ENCODE measurements at places on chromosomes 5 and 9.

- DNase-seq: no peak
Observed at GRCh38 chr9:36092509-36093215, 43.9 kb upstream of the GLIPR2 start.

- DNase-seq: no peak
Observed at GRCh38 chr5:172881691-172882370, 47.8 kb downstream of the ERGIC1 start.

GRCh38 chr5:101687349-101687985 is 608.6 kb downstream of the SLCO4C1 start:
- DNase-seq: no peak

DNA sequence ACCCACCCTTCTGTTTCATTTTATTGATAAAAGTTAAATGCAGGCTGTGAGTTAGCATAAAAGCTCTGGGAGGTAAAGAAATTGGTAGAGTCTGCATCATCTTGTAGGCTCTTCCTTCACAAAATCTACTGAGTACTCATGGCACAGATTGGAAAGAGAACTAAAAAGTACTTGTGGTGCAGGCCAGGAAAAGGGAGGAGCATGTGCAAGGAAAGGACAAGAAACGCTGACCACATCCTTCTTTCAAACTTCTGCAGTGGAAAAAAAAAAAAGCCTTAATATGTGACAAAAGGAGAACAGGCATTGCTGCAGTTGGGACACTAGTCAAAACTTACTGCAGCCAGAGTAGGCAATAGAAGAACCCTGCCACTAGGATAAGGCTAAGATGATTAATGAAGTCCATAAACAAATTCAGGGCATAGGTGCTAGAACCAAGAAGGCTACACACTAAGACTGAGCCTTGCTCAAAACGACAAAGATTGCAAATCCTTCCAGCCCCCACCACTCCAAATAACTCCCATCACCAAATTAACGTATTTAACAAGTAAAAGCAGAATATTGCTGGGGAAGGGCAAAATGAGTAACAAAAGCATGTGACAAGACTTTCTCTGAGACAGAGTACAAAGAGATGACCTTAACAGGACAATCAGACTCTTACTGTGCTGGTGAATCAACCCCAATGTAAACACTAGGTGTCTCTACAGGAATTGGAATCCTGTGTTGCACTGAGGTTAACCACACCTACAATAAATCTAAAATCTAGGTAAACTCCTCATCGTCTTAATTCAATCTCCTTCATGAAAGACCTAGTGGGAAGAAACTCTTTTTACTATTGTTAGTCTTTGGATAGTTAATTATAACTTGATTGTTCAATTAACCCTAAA is 1024.8 kb downstream of the TLE1 start:
- no peak for DNase-seq

GRCh38 chr5:117131048-117131679 is 556.5 kb upstream of the SEMA6A start:
- DNase-seq: no peak

GRCh38 chr9:77152289-77152688 is 25.0 kb upstream of the VPS13A start:
- DNase-seq: no peak

- no peak for DNase-seq
Observed at GRCh38 chr9:21777701-21778100, 24.7 kb upstream of the MTAP start.

- no peak for DNase-seq
Observed at GRCh38 chr9:89425024-89425805, 72.7 kb downstream of the SEMA4D start.

GRCh38 chr5:168270476-168270875 is 21.0 kb upstream of the WWC1 start:
- no peak for DNase-seq

DNA sequence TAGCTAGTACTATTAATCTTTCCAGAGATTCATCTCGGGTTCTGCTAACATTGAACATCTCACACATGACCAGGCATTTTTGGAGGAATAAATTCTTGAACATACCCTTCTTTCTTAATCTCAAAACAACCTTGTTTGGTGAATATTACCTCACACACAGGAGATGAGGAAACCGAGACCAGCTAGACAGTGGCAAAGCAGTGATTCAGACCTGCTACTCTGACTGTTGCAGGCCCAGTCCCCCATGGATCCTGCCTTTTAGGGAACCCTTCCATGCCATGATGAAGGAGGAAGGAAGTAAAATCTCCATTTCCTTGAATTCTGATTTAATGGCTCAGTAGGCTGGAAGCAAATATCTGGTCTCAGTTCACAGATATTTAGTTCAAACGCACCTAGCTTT is 2.6 kb downstream of the PCSK5 start:
- DNase-seq: no peak

- DNase-seq: no peak
Observed at GRCh38 chr5:78824831-78825281, 160.3 kb downstream of the ARSB start.

- DNase-seq: no peak
Observed at GRCh38 chr9:136367296-136368145, 4.0 kb upstream of the DNLZ start.

DNA sequence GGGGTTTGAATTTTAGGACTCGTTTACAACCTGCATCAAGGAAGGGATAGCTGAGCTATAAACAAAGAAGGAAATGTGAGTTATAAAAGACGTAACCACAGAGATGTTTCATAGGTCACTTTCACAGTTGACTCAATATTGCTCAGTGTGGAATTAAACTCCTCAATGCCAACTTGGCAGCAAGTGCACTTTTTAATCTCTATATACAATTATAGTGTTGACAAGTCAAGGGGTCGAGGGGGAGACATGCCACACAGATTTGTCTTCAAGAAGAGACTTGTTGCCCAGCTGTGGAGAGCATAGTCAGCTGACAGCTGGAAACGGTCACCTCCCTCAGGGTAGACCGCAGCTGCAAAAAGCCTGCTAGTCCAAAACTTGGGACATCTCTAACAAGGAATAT is 163.4 kb upstream of the DMAC1 start:
- DNase-seq: no peak

DNA sequence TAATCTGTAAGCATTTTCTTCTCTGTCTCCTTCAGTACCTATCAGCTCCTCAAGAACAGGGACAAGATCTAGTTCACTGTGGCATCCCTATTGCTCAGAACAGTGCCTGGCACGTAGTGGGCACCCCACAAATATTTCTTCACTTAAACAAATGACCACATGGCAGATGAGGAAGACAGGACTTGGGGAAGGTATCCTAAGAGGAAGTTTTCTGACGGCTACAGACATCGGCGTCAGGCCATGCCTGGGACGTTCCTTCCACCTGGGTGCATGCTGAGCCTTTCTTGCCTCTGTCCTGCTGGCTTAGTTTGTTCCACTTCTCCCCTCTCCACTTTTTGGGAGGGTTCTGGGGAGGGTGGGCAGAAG is 60.2 kb downstream of the NEURL1B start:
- DNase-seq: no peak

GRCh38 chr9:8437259-8437658 is 637.7 kb upstream of the DMAC1 start:
- no peak for DNase-seq

GRCh38 chr5:109682383-109682782 is 7.3 kb upstream of the MAN2A1 start:
- no peak for DNase-seq

- no peak for DNase-seq
Observed at GRCh38 chr5:27875148-27875547, 836.8 kb upstream of the CDH9 start.

DNA sequence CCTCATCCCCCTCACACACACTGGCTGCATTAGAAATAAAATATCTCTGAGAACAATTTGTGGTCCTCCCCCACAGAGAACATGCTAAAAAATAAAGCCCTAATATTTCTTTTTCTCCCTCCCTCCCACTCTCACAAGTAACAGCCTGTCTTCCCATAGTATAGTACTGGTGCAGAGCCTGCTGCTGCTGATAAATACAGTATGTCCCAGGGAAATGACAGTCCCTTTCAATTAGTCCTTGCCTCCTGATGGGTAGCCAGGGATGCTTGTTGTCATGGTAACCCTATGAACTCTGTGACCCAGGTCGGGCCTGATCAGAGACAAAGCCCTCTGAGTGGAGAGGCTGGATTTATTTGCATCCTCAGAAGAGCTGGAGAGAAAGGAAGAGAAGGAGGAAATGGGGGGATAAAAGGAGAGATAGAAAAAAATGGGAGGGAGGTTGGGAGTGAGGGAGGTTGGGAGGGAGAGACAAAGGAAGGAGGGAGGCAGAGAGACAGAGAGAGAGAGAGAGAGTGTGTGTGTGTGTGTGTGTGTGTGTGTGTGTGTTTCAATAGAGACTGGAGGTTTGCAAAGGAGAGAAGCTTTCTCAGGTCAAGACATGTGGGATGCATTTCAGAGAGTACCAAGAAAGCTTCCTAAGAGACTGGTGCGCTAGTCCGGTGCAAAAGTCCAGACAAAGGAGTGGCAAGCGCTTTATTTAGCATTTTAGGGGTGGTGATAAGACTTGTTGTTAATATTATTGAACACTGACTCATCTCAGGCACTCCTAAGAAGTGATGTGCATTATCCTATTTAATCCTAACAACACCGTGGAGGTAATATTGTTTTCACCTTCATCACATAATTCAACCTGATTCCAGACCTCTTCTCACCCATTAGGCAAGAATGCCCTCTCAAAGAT is 260.8 kb downstream of the FAM114A2 start:
- no peak for DNase-seq

DNA sequence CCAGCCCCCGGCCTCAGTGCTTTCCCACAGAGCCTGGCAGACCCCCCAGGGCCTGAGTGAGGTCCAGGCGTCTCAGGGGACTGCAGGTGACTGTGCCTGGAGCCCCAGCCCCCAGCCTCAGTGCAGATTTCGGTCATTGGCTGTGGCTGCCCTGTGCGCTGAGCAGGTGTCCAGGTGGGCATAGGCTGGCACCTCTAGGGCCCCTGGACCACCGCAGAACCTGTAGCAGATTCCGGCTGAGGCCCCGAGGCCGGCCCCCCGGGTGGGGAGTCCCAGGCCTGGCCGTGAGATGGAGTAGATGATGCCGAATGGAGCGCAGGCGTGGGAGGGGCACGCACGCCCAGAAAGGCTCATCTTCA is 12.1 kb downstream of the EXD3 start:
- DNase-seq: no peak

DNA sequence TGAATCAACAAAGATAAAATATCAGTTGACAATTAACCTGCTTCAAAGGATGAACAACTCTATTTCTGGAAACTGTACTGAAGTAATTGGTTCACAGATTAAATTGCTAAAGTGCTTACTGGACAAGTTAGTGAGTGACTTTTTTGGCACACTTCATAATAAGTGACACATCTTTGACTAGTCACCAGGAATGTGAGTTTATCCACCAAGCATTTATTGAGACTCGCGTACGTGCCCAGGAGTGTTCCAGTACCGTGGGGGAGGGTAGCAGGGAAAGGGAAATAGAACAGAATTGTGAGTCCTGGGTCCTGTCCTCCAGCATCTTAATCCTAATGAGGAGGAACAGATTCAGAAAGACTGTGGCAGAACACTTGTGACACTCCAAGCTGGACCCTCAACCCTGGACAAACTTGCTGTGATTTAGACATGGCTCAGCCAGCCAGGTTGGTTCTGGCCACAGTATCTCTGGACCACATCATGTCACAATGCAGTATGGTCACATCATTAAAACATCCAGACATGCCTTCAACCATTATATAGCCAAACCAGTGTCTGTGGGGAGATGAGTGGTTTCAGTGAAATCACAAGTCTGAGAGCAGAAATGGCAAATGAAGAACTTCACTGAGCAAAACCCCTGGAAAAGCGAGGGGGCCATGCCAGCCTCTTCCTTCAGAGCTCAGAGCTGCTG is 623.1 kb downstream of the BNC2 start:
- DNase-seq: no peak

GRCh38 chr9:1071730-1072129 is 21.6 kb downstream of the DMRT2 start:
- DNase-seq: no peak

DNA sequence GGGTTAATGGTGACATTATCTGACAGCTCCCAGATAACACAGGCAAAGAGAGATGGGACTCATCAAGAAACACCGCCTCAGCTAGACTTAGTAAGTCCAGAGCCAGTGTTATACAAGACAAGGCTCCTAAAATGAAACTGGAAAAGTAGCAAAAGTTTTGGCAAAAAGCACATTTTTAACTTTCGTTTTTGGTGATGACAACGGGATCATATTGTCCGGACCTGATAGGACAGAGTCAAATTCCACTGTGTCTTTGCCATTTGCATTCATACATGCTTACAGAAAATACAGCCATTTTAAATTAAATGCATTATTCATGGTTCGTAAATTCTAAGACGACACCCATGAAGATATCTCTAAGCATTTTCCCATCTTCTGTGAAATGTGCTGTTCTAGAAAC is 152.1 kb downstream of the CRB2 start:
- no peak for DNase-seq

DNA sequence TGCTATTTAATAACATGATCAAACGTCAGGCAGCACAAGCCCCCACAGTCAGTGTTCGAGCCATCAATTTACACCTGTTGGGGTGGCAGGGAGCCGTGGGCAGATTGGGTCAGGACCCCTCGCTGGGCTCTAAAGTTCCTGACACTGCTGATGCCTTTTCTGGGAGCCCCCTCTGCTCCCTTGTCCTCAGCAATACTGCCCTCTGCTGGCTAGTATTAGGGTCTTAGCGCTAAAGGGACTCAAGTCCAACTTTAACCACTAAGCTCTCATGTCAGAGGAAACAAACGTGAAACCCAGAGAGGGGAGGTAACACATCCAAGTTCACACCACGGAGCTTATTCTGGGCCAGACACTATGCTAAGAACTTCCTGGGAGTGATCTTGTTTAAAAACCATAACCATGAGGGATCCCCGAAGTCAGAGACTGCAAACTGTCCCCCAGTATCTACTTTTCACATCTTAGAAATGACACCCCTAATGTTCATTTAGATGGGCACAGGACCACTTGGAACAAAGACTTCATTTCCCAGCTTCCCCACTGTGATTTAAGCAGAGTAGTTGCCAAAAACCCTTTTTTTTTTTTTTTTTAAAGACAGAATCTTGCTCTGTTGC is 20.4 kb downstream of the ANKS6 start:
- DNase-seq: no peak

DNA sequence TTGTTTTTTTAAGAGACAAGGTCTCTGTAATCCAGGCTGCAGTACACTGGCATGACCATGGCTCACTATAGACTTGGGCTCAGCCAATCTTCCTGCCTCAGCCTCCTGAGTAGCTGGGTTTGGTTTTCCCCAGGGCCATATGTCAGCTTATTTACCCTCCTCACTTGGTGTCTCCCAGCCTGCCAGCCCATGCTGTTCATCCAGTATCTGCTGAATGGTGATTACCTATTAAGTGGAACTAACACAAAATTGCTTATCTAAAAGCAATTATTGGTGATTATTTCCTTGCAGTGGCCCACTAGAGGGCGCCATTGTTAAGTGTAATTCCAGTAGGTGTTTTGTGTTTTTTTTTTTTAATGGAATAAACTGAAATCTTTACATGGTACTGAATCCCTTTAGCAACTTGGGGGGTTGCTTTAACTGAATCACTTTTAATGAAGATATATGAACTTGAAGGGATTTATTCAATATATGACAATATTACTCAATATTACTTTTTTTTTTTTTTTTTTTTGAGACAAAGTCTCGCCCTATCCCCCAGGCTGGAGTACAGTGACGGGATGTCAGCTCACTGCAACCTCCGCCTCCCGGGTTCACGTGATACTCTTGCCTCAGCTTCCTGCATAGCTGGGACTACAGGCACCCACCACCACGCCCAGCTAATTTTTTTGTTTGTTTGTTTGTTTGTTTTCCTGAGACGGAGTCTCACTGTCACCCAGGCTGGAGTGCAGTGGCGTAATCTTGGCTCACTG is 13.8 kb downstream of the EXOSC2 start:
- DNase-seq: peak; percentile 52

GRCh38 chr9:27022920-27023319 is 17.4 kb upstream of the LRRC19 start:
- DNase-seq: no peak

GRCh38 chr9:36218411-36218901 is 27.7 kb downstream of the CLTA start:
- no peak for DNase-seq
